ENCODE measurements at places on chromosomes 7 and 10. TPM values are rescaled to one million over a fixed set of nuclear protein-coding genes. Genes with fewer than 3 reads are reported as not detected.

DNA sequence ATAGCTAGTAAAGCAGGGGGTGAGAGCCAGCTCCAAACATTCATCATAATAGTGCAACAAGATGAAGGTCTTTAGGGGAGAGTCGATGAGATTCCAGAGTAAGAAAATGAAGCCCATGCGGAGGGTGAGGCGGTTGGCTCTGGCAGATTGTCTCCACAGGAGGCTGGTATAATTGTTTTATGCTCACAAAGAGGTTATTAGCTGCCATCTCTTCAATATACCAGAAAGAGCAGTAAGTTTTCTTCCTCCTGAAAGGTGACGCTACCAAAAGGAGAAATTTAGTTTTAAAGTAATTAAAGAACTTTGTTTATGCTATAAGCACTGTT, 59.2 kb upstream of the KCNIP2 start:
- no peaks in the 10 kb centered on the region for H3K36me3 ChIP-seq
- peaks cover 8% of the 10 kb centered on the region for H3K4me1 ChIP-seq
- no peaks in the 10 kb centered on the region for H3K27me3 ChIP-seq

DNA sequence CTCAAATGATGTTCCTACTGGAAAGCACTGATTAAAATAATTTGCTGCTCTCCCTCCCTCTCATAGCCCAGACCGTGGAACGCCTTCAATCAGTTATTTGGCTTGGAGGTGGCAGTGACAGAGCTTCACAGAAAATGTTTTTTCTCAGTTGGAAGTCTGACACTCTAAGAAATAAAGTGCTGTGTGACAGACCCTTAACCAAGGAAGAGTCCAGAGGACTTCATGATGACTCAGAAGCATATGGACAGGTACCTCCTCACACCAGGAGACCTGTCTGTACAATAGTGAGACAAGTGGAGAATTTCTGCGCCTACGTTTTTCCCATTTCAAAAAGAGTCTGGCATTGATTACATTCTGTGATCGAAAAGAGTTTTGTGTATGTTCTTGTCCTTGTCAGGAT, 295.5 kb downstream of the DOCK4 start:
- H3K4me1 ChIP-seq, result no peaks in the 10 kb centered on the region
- H3K27ac ChIP-seq, result no peak overlapping the region
- peaks cover 1% of the 10 kb centered on the region for H3K27me3 ChIP-seq
- no peak for DNase-seq

DNA sequence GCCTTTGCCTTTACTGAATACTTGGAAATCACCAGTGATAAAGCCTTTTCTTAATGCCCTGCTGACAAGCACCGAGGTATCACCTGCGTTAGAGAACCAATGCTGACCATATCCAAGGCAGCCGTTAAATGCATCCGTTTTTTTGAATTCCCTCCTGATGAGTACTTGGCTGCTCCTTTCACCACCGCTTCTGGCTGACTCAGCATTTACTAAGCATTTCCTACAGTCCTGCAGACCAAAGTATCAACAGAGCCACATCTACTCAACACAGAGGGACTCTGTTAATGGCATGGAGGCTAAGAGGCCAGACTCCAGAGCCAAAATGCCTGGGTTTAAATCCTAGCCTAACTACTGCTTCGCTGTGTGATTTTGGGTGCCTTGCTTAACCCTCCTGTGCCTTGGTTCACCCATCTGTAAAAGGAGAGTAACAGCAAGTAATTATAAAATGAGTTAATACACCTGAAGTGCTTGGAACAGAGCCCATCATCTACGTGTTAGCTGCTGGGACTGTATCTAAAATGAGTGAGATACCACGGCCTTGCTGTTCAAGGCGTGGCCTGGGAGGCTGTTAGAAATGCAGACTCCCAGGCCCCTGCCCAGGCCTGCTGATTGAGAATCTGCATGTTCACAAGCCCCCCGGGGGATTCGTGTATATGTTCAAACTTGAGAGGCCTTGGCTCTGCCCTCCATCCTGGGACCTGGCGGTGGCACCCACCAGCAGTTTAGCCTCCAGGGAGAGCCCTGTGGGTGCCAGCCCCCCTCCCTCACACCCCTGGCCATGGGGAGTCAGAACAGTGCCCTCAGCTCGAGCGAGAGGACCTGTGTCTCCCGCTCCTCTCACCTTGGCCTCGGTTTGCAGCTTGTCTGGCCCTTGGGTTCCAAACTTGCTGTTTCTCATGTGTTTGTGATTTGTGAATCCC, 30.8 kb upstream of the EFCAB10 start:
- no peak overlapping the region for H3K27ac ChIP-seq
- H3K4me3 ChIP-seq, result no peak overlapping the region
- no peaks in the 10 kb centered on the region for H3K4me1 ChIP-seq
- peaks cover 9% of the 10 kb centered on the region for H3K36me3 ChIP-seq
- no peak for DNase-seq
- H3K27me3 ChIP-seq, result no peaks in the 10 kb centered on the region

DNA sequence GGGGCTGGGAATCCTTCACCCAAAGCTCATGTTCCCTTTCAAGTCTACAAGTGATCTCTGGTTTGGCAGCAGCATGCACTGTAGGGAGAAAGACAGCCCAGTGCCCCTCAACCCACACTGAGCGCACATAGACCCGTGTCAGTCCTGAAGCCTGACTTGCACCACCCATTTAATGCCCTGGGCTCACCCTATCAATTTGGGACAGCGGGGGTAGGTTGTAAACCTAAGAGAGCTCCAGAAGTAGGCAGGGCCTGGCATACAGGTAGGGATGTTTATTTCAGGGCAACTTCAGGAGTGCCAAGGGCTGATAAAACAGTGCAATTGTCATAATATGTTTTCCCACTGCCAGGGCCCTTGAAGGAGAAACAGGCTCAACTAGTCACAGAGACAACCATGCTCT, 3.5 kb upstream of the ATP6V0E2 start:
- peaks cover 83% of the 10 kb centered on the region for H3K4me1 ChIP-seq
- no peaks in the 10 kb centered on the region for H3K27me3 ChIP-seq
- peaks cover 8% of the 10 kb centered on the region for H3K36me3 ChIP-seq
- DNase-seq, result no peak

The RBM28 gene
- total RNA-seq, result 46.2 TPM

GRCh38 chr10:95728526-95728925, 27.4 kb upstream of the ENTPD1 start:
- H3K4me3 ChIP-seq, result no peak overlapping the region
- H3K4me1 ChIP-seq, result no peaks in the 10 kb centered on the region
- peaks cover 3% of the 10 kb centered on the region for H3K36me3 ChIP-seq

DNA sequence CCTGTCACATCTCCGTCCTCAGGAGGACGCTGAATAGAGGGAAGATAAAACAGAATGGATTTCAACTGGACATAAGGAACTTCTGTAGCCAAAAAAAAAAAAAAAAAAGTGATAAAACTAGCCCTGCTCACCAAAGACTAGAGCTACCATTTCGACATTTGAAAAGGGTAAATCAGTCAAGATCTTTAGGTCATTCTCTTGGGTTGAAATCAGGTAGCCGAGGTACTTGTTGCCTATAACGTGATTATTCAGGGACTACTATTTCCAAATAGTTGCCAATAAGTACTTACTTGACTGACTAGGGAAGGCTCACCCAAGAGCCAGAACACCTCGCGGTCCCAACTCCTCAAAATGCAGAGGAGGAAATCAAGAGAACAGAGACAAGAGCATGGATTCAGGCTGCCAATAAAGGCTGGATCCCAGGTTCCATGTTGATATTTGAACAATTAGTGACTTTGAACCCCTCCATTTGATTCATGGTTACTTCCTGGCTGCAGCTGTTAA, 2.0 kb downstream of the RHEB start:
- no peaks in the 10 kb centered on the region for H3K27me3 ChIP-seq
- H3K36me3 ChIP-seq, result peaks cover 7% of the 10 kb centered on the region
- DNase-seq, result no peak
- peak overlapping the region; percentile 85 for H3K27ac ChIP-seq

GRCh38 chr10:98576096-98576495, 129.4 kb upstream of the HPS1 start:
- no peaks in the 10 kb centered on the region for H3K4me1 ChIP-seq
- no peaks in the 10 kb centered on the region for H3K36me3 ChIP-seq
- H3K27me3 ChIP-seq, result peaks cover 8% of the 10 kb centered on the region
- no peak for DNase-seq

- peaks cover 2% of the 10 kb centered on the region for H3K27me3 ChIP-seq
- H3K36me3 ChIP-seq, result no peaks in the 10 kb centered on the region
- H3K4me3 ChIP-seq, result no peak overlapping the region
- H3K4me1 ChIP-seq, result no peaks in the 10 kb centered on the region
- H3K27ac ChIP-seq, result no peak overlapping the region
- DNase-seq, result no peak
Observed at GRCh38 chr10:49023752-49024151, 84.1 kb upstream of the LRRC18 start.

GRCh38 chr10:17026686-17027485, 102.7 kb downstream of the CUBN start:
- peaks cover 76% of the 10 kb centered on the region for H3K4me1 ChIP-seq
- H3K27ac ChIP-seq, result peak overlapping the region; percentile 89
- peak; percentile 86 for DNase-seq
- peak overlapping the region; percentile 46 for H3K4me3 ChIP-seq

GRCh38 chr7:135769005-135769802, 20.6 kb upstream of the FAM180A start:
- DNase-seq, result no peak
- H3K27ac ChIP-seq, result no peak overlapping the region
- no peak overlapping the region for H3K4me3 ChIP-seq
- H3K4me1 ChIP-seq, result no peaks in the 10 kb centered on the region

DNA sequence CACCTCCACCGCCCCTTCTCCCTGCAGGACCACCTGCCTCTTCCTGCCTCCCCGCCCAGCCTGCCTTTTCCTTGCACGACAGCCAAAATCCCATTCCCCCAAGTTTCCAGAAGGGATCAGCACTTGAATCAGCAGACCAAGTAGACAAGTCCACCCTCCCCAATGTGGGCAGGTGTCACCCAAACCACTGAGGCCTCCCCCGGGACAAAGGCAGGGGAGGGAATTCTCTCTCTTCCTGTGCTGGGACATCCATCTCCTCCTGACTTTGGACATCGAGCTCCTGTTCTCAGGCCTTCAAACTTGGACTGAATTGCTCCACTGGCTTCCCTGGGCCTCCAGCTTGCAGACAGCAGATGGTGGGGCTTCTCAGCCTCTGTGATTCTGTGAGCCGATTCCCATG, 21.6 kb upstream of the PSMG3 start:
- peaks cover 21% of the 10 kb centered on the region for H3K4me1 ChIP-seq
- H3K27ac ChIP-seq, result no peak overlapping the region
- H3K27me3 ChIP-seq, result peaks cover 39% of the 10 kb centered on the region
- DNase-seq, result no peak

- H3K4me3 ChIP-seq, result no peak overlapping the region
- H3K4me1 ChIP-seq, result no peaks in the 10 kb centered on the region
- no peaks in the 10 kb centered on the region for H3K36me3 ChIP-seq
Observed at GRCh38 chr7:86094166-86094669, 549.5 kb upstream of the GRM3 start.

The ACHE gene
- total RNA-seq, result not detected

The APBB1IP gene
- total RNA-seq, result 50.1 TPM

The CLDN3 gene
- not detected for total RNA-seq

- H3K36me3 ChIP-seq, result no peaks in the 10 kb centered on the region
- H3K4me3 ChIP-seq, result no peak overlapping the region
- H3K4me1 ChIP-seq, result no peaks in the 10 kb centered on the region
- no peak overlapping the region for H3K27ac ChIP-seq
- no peak for DNase-seq
Observed at GRCh38 chr7:50423860-50424259, 26.3 kb downstream of the FIGNL1 start.

DNA sequence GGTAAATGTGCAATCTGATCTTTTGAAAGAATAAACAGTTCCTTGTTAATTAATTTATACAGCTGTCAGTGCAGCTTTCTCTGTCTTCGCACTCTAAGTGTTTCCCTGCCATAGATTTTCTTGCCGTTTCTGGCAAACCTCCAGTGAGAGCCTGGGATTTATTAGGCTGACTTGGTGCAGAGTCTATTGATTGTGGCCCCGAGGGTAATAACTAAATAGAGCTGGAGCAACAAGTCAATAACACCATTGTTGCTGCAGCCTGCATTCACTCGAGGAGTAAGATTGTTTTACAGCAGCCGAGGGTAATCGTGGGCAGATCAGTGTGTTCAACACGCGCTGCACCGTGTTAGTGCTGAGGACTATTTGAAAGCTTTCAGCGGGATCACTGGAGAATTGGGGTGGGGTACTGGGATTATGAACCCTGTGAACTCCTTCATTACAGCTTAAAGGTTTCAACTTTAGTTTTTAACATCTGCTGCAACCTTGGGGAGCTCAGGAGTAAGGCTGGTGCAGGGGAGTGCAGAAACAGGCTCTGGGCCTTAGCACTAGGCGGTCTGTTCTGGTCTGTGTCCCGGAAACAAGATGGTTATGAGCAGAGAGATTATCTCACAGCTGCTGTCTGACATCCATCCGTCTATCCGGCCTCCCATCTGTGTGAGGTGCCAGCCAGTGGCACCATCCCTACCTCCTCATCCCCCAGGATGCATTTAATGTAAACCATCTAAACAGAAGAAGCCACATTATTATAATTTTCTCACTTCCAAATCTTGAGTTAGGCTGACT, 174.0 kb upstream of the TCF7L2 start:
- H3K4me3 ChIP-seq, result no peak overlapping the region
- no peaks in the 10 kb centered on the region for H3K4me1 ChIP-seq
- no peaks in the 10 kb centered on the region for H3K27me3 ChIP-seq
- DNase-seq, result no peak
- no peaks in the 10 kb centered on the region for H3K36me3 ChIP-seq

The ZNF467 gene
- total RNA-seq, result 0.41 TPM

GRCh38 chr10:60427709-60428386, 38.2 kb upstream of the ANK3 start:
- peaks cover 16% of the 10 kb centered on the region for H3K4me1 ChIP-seq
- H3K4me3 ChIP-seq, result no peak overlapping the region
- H3K27me3 ChIP-seq, result no peaks in the 10 kb centered on the region
- no peaks in the 10 kb centered on the region for H3K36me3 ChIP-seq
- no peak overlapping the region for H3K27ac ChIP-seq
- no peak for DNase-seq

The GRK5 gene
- 23.0 TPM for total RNA-seq

The SLC26A5 gene
- total RNA-seq, result not detected

The COBL gene
- total RNA-seq, result not detected

The HOXA10 gene
- total RNA-seq, result not detected

GRCh38 chr7:28573651-28574301, 161.5 kb downstream of the CREB5 start:
- H3K27me3 ChIP-seq, result peaks cover 7% of the 10 kb centered on the region

The PRSS2 gene
- not detected for total RNA-seq

The FAM237B gene
- not detected for total RNA-seq

- no peak for DNase-seq
- peaks cover 5% of the 10 kb centered on the region for H3K4me1 ChIP-seq
- no peak overlapping the region for H3K4me3 ChIP-seq
- H3K27ac ChIP-seq, result no peak overlapping the region
Observed at GRCh38 chr7:70178787-70179186, 580.5 kb downstream of the AUTS2 start.
